ENCODE measurements at places on chromosomes 7 and 10. TPM values are rescaled to one million over a fixed set of nuclear protein-coding genes. Genes with fewer than 3 reads are reported as not detected.

Gene TMEM270
- not detected for total RNA-seq

Gene EIF5AL1
- total RNA-seq: 0.31 TPM

GRCh38 chr7:120163449-120163848 is 109.5 kb upstream of the KCND2 start:
- no peak for DNase-seq
- H3K36me3 ChIP-seq: no peaks in the 10 kb centered on the region
- no peak overlapping the region for H3K27ac ChIP-seq
- H3K4me3 ChIP-seq: no peak overlapping the region

DNA sequence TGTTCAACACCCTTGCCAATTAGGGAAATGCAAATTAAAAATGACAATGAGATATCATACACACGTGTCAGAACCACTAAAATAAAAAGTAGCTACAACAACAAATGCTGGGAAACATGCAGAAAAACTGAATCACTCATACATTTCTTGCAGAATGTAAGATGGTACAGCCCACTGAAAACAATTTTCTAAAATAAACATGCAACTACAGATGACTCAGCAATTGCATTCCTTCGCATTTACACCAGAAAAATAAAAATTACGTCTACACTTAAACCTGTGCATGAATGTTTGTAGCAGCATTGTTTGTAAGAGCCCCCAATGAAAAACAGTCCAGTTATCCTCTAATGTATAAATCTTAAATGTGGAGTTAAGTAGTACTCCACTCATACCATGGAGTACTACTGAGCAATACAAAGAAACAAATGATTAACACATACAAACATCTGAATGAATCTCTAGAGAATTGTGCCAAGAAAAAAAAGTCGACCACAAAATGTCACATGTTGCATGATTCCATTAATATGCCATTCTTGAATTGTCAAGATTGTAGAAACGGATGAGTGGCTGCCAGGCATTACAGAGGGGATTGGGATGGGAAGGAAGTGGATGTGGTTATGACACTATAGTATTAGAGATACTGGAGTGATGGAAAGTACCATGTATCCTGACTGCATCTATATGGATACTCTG is 134.6 kb upstream of the NPSR1 start:
- H3K27ac ChIP-seq: no peak overlapping the region
- H3K27me3 ChIP-seq: no peaks in the 10 kb centered on the region
- no peak overlapping the region for H3K4me3 ChIP-seq
- H3K36me3 ChIP-seq: no peaks in the 10 kb centered on the region

DNA sequence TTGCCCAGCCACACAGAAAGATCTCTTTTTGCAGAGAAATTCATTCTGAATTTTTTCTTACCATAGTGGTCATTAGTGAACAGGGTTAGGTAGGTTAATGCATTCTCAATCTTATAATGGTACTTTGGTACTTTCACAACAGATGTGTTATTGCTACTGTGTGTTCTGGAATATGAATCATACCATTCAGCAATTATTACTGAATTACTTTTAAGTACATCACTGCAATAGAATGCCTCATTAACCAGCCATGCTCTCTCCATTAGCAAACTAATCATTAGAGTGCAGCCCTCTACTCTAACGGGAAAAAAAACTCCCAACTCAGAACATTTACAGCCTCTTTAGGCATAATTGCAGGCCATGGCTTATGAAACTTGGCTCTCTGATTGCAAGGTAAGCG is 102.1 kb downstream of the DOCK4 start:
- no peaks in the 10 kb centered on the region for H3K36me3 ChIP-seq
- H3K4me3 ChIP-seq: no peak overlapping the region
- no peak overlapping the region for H3K27ac ChIP-seq
- DNase-seq: no peak
- no peaks in the 10 kb centered on the region for H3K4me1 ChIP-seq

Data from K562 (cell line).